ENCODE measurements at places on chromosomes 5 and 9. TPM values are rescaled to one million over a fixed set of nuclear protein-coding genes. Genes with fewer than 3 reads are reported as not detected.

GRCh38 chr5:14714706-14715105 lies 50.2 kb downstream of the OTULIN start:
- no peak overlapping the region for H3K27ac ChIP-seq
- no peak for DNase-seq
- H3K27me3 ChIP-seq, result no peaks in the 10 kb centered on the region
- peaks cover 17% of the 10 kb centered on the region for H3K4me1 ChIP-seq

DNA sequence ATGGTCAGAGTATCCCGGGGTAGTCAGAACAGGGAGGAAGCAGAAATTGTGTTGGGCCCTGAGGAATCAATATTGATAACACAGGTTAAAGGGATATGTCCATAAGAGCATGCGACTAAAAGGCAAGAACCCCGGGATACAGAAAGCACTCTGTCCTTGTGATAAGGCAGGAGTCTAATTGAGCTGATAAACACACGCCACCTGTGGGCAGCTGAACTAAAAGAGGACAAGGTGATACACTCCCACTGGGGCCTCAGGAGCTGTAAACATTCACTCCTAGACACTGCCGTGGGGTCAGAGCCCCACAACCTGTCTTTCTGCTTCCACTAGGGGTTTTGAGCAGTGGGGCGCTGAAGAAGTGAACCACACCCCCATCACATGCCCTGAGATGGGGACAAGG lies 144.7 kb upstream of the MPDZ start:
- H3K4me3 ChIP-seq, result no peak overlapping the region
- H3K36me3 ChIP-seq, result no peaks in the 10 kb centered on the region
- H3K27me3 ChIP-seq, result peaks cover 2% of the 10 kb centered on the region
- no peak for DNase-seq

- H3K27ac ChIP-seq, result no peak overlapping the region
- H3K36me3 ChIP-seq, result peaks cover 27% of the 10 kb centered on the region
- H3K4me1 ChIP-seq, result peaks cover 60% of the 10 kb centered on the region
- H3K27me3 ChIP-seq, result no peaks in the 10 kb centered on the region
Observed at GRCh38 chr9:137710704-137711103, 91.9 kb downstream of the EHMT1 start.

- H3K4me1 ChIP-seq, result no peaks in the 10 kb centered on the region
- no peaks in the 10 kb centered on the region for H3K36me3 ChIP-seq
- H3K4me3 ChIP-seq, result no peak overlapping the region
- no peak for DNase-seq
- no peaks in the 10 kb centered on the region for H3K27me3 ChIP-seq
Observed at GRCh38 chr5:120684749-120685415, 220.8 kb downstream of the PRR16 start.

- DNase-seq, result no peak
- H3K27me3 ChIP-seq, result peaks cover 4% of the 10 kb centered on the region
- no peak overlapping the region for H3K27ac ChIP-seq
- no peak overlapping the region for H3K4me3 ChIP-seq
- H3K4me1 ChIP-seq, result no peaks in the 10 kb centered on the region
- no peaks in the 10 kb centered on the region for H3K36me3 ChIP-seq
Observed at GRCh38 chr5:107468276-107468675, 202.5 kb downstream of the EFNA5 start.

DNA sequence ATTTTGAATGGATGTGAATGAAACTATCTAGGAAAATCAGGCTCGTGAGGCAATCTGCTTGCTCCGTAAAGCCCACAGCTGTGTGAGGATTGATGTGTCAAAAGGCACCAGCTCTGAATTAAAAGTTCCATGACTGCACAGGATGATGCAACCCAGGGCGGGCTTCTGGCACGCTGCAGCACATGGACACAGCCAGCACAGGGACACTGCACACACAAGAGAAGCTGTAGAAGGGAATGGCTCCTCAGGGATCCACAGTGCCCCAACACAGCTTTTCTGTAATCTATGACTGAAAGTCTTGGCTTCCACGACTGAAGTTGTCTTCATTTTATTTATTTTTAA lies 151.0 kb downstream of the GCNT1 start:
- no peak for DNase-seq
- peaks cover 22% of the 10 kb centered on the region for H3K27me3 ChIP-seq
- H3K4me3 ChIP-seq, result no peak overlapping the region
- H3K36me3 ChIP-seq, result no peaks in the 10 kb centered on the region
- peaks cover under 1% of the 10 kb centered on the region for H3K4me1 ChIP-seq
- no peak overlapping the region for H3K27ac ChIP-seq

GRCh38 chr9:134688661-134689320 lies 47.2 kb downstream of the COL5A1 start:
- H3K36me3 ChIP-seq, result no peaks in the 10 kb centered on the region
- H3K27me3 ChIP-seq, result no peaks in the 10 kb centered on the region
- H3K27ac ChIP-seq, result no peak overlapping the region
- H3K4me1 ChIP-seq, result peaks cover 6% of the 10 kb centered on the region

DNA sequence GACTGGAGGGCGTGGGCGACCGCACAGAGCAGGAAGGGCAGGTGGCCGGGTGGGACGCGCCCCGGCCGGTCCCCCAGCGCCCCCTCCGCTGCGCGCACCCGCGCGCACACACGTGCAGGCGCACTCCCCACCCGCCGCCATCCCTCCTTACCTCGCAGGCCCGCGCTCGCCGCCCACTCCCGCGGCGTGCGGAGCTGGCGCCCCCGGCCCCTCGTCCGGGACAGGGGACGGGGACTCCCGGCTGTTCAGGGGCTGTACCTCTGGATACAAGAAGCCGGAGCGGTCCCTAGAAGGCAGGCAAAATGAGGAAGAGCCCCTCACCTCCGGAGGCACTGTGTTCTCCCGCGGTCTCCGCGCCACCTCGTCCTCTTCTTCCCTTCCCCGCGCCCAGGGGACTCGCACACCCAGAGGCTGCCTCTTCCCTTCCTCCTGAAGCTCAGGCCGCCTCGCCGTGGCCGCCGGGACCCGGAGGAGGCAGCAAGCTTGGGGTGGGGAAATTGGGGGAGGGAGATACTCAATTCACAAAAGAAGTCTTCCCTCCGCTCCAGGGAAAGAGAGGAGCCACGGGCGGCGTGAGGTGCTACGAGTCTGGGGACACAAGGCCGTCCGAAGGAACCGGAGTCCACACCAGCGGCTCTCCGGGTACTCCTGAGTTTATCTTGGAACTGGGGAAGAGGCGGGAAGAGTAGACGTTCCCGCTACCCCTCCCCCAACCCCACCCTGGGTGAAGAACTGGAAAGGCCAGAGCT lies 1.4 kb upstream of the GABRB2 start:
- peaks cover 68% of the 10 kb centered on the region for H3K27me3 ChIP-seq
- H3K36me3 ChIP-seq, result peaks cover 2% of the 10 kb centered on the region
- H3K4me3 ChIP-seq, result peak overlapping the region; percentile 22
- no peak for DNase-seq
- H3K4me1 ChIP-seq, result peaks cover 13% of the 10 kb centered on the region
- H3K27ac ChIP-seq, result no peak overlapping the region

DNA sequence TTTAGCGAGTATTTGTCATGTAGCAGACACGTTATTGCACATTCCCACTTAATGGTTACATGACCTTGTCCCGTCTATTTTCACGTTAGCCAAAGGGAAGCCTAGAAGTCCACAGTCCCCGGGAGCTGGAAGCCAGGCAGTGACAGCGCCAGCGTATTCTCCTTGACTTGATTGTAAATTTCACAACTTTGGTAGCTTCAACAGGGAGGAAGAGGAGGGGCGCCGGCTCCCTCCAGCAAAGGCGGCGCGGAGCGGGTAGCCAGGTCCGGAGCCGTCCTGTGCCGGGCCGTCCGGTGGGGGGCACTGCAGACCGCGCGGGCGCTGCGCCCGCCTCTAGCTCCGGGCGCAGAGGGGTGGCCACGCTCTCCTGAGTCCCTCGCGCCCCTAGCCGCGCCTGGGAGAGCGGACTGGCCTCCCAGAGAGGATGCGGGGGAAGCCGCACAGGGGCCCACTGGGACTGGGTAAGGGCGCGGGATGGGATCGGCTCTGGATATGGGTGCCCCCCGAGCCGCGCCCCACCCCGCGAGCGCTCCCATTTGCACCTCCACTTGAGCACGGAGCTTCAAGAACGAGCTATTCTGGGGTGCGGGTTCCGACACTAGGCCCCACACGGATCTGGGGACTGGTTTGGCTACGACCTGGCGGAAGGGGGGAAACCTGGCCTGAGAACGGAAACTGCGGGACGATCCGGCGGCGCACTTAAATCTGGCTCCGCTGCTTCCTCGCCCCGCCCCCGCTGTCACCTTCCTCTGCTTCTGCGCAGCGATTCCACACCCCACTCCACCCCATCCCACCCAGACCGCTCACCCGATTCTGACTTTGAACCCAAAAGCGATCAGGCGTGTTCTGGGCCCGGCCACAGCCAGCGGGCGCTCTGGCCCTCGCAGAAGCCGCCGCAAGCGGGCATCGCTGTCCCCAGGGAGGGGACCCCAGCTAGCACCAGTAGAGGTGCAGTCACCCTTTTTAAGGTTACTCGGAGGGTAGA lies 23.8 kb downstream of the KLF4 start:
- H3K4me3 ChIP-seq, result peak overlapping the region; percentile 16
- H3K27me3 ChIP-seq, result peaks cover 36% of the 10 kb centered on the region
- no peaks in the 10 kb centered on the region for H3K36me3 ChIP-seq
- peak; percentile 41 for DNase-seq

GRCh38 chr5:173248481-173248880 lies 13.5 kb upstream of the NKX2-5 start:
- H3K27me3 ChIP-seq, result peaks cover 68% of the 10 kb centered on the region
- no peak overlapping the region for H3K4me3 ChIP-seq
- peaks cover 18% of the 10 kb centered on the region for H3K4me1 ChIP-seq
- no peak overlapping the region for H3K27ac ChIP-seq

GRCh38 chr5:98969400-98969799 lies 40.6 kb upstream of the CHD1 start:
- no peak for DNase-seq
- H3K36me3 ChIP-seq, result no peaks in the 10 kb centered on the region
- H3K4me3 ChIP-seq, result no peak overlapping the region
- H3K27ac ChIP-seq, result no peak overlapping the region
- no peaks in the 10 kb centered on the region for H3K4me1 ChIP-seq

- H3K4me3 ChIP-seq, result no peak overlapping the region
- no peak overlapping the region for H3K27ac ChIP-seq
- H3K27me3 ChIP-seq, result no peaks in the 10 kb centered on the region
- H3K4me1 ChIP-seq, result peaks cover 8% of the 10 kb centered on the region
- DNase-seq, result peak; percentile 53
Observed at GRCh38 chr5:115209279-115209678, 39.6 kb upstream of the TRIM36 start.

GRCh38 chr9:127168756-127169574 lies 46.5 kb upstream of the ANGPTL2 start:
- no peaks in the 10 kb centered on the region for H3K4me1 ChIP-seq
- no peaks in the 10 kb centered on the region for H3K27me3 ChIP-seq
- DNase-seq, result no peak
- H3K4me3 ChIP-seq, result no peak overlapping the region
- H3K27ac ChIP-seq, result no peak overlapping the region

- no peaks in the 10 kb centered on the region for H3K4me1 ChIP-seq
- DNase-seq, result no peak
- H3K27me3 ChIP-seq, result no peaks in the 10 kb centered on the region
Observed at GRCh38 chr5:30867711-30868110, 325.8 kb upstream of the CDH6 start.

GRCh38 chr5:137902408-137903133 lies 13.3 kb downstream of the PKD2L2 start:
- H3K27me3 ChIP-seq, result peaks cover 4% of the 10 kb centered on the region
- no peaks in the 10 kb centered on the region for H3K4me1 ChIP-seq
- H3K36me3 ChIP-seq, result no peaks in the 10 kb centered on the region
- DNase-seq, result no peak

DNA sequence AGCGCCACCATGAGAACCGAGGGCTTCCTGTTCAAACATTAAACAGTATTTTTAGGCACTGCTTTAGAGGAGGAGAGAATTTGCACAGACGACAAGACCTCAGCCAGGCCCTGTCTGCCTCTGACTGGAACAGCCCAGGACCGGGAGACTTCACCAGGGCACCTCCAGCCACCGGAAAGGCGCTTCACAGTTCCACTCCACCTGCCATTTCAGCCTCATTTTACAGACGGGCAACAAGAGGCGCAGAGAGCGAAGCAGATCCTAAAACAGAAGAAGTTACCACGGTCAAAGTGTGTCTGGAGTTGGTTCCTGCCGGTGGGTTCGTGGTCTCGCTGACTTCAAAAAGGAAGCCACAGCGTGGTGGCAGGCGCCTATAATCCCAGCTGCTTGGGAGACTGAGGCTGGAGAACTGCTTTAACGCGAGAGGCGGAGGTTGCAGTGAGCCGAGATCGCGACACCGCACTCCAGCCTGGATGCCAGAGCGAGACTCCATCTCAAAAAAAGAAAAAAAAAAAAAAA lies 28.4 kb downstream of the COL23A1 start:
- no peak overlapping the region for H3K4me3 ChIP-seq
- no peaks in the 10 kb centered on the region for H3K4me1 ChIP-seq
- no peak overlapping the region for H3K27ac ChIP-seq
- H3K36me3 ChIP-seq, result peaks cover 2% of the 10 kb centered on the region

GRCh38 chr9:104604801-104605200 lies 626 bp downstream of the OR13C2 start:
- no peak for DNase-seq
- no peak overlapping the region for H3K4me3 ChIP-seq

DNA sequence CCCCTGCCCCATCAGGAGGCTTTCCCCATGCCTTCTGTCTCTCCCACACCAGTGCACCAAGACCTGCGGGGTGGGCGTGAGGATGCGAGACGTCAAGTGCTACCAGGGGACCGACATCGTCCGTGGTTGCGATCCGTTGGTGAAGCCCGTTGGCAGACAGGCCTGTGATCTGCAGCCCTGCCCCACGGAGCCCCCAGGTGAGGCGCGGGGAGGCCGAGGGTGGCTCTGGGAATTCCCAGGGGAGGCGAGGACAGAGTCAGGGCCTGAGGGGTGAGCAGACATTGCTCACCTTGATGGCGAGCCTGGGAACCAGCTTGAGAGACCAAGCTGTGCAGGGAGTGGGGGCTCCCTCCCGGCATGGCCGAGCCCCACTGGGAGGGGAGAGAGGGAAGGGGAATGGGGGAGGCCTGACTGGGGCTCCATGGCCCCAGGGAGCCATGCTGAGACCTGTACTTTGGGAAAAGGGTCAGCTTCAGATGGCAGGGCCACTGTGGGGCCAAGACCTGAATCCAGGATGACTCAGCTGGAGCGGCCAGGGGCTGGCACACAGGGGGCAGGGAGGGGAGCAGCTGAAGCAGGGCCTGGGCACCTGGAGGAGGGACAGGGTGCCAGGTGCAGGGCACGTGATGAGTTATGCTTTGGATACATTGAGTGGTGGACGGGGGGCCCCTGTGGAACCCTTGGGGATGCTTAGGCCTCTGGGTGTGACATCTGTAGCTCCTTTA lies 35.2 kb downstream of the FAM163B start:
- H3K27me3 ChIP-seq, result peaks cover 16% of the 10 kb centered on the region
- no peak overlapping the region for H3K27ac ChIP-seq
- H3K36me3 ChIP-seq, result no peaks in the 10 kb centered on the region
- H3K4me1 ChIP-seq, result peaks cover 5% of the 10 kb centered on the region

- no peak overlapping the region for H3K4me3 ChIP-seq
- H3K36me3 ChIP-seq, result no peaks in the 10 kb centered on the region
- DNase-seq, result no peak
- H3K27me3 ChIP-seq, result peaks cover 10% of the 10 kb centered on the region
Observed at GRCh38 chr9:27787891-27788290, 214.6 kb upstream of the C9orf72 start.

Gene PCDHGB3
- 0.07 TPM for total RNA-seq

Gene SHISAL2B
- not detected for total RNA-seq

Gene CDH9
- total RNA-seq, result not detected

Gene ZCCHC10
- total RNA-seq, result 27.0 TPM

Gene C5orf52
- total RNA-seq, result not detected

Gene PALM2AKAP2
- total RNA-seq, result 2.8 TPM

Gene ABO
- not detected for total RNA-seq

Gene IFNW1
- not detected for total RNA-seq

Gene DRD1
- not detected for total RNA-seq

All from activated naive CD4-positive, alpha-beta T cell treated with anti-CD3 and anti-CD28 coated beads for 36 hours (primary cell).